Activated gamma-delta T cell (primary cell): ENCODE measurements at places on chromosomes 1 and 21.

- no peak for DNase-seq
These were observed at the start of gene KCNQ4 for GRCh38 chr1:40783001-40783905. Gene KCNQ4 (plus strand): TSS chr1:40783787. CDS start chr1:40784094, 307 bp downstream.

DNA sequence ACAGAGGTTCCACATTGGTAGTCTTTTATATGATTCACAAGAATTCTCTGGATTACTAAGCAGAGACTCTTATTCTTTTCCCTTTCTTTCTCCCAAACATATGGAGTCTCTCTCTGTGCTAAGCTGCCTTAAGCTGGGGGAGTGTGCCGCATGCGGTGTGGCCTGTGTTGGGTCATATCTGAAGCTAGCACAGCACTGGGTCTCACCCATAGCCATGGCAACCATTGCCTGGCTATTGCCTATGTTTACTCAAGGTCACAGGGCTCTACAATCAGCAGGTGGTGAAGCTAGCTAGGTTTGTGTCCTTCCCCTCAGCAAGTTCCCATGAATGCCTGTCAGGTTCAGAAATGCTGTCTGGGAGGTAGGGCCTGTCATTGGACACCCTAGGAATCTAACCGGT lies 73.6 kb upstream of the ZRANB2 start:
- no peak for DNase-seq

GRCh38 chr1:91507328-91507727 lies 6.7 kb downstream of the CDC7 start:
- no peak for DNase-seq

DNA sequence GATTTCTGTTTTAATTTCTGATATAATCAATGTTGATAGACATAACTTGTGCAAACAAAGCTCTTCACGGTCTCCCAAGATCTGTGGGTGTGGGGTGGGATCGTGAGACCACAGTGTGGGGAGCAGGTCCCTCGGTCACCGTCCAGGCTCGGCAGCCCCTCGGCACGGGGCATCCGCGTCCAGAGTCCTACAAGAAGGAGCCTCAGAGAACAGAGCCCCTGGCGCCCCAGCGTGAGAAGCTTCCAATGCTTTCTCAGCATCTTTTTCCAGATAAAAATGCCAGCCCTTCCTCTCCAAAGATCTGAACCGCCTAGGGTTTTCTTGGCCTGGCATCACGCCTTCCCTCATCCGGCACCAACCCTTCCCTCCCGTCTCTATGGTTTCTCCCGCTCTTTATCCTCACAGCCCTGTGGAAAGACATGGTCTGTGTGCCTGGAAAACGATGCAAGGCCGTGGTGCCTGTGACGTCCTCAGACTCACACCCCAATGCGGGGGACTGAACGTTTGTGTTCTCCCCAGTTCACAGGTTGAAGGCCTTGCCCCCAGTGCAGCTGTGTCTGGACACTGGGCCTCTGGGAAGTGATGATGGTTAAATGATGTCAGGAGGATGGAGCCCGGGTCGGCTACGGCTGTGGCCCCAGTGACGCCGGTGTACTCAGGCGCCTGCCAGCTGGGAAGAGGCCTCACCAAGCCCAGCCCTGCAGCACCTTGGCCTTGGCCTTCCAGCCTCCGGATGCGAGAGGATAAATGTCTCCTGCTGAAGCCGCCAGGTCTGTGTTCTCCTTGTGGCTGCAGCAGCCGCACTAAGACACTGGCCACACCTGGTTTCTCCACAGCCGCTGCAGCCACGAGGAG lies 45.9 kb upstream of the COL6A2 start:
- no peak for DNase-seq

DNA sequence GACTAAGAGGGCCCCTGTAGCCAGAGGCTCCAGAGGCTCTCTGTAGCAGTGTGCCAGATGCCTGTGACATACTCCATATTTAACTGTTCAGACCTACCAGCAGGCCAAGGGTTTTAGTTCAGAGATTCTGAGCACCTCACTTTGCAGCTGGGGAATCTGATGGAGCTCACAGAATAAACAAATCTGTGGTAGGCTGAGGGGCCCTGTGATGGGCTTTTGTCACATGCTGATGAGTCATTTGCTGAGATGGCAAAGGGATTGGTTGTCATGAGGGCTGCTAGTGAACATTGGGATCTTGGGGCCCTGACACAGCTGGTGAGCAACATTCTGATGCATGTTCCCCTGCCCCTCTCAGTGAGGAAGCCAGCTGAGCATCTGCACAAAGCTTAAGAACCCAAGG lies 482.2 kb downstream of the CAMTA1 start:
- DNase-seq = no peak

GRCh38 chr1:148166558-148167492 lies 14.7 kb upstream of the NBPF11 start:
- no peak for DNase-seq

- no peak for DNase-seq
These were observed 560.1 kb downstream of the OMA1 start for GRCh38 chr1:57986432-57986831.

GRCh38 chr1:166040202-166040997 lies 126.4 kb downstream of the FAM78B start:
- no peak for DNase-seq

- no peak for DNase-seq
These were observed 76.7 kb upstream of the VCAM1 start for GRCh38 chr1:100642826-100643225.

DNA sequence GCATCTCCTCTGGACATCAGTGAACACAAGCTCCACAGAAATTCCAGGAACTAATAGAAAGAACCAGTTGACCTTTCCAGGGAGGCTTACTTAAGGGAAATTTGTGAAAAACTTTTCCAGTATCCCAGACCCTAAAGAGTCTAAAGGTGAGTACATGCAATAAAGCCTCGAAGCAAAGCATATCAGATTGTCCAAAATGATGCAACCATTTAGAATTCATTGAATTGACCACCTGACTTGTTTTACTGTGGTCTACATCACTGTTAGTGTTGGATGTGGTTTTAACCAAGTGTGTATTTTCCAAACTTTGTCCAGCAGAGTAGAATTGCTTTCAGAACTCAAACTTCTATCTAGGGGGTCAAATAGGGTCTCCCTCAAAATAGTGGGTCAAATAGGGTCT lies 76.3 kb upstream of the TIAM1 start:
- no peak for DNase-seq

GRCh38 chr1:201714542-201715329 lies 114.2 kb upstream of the IPO9 start:
- no peak for DNase-seq

DNA sequence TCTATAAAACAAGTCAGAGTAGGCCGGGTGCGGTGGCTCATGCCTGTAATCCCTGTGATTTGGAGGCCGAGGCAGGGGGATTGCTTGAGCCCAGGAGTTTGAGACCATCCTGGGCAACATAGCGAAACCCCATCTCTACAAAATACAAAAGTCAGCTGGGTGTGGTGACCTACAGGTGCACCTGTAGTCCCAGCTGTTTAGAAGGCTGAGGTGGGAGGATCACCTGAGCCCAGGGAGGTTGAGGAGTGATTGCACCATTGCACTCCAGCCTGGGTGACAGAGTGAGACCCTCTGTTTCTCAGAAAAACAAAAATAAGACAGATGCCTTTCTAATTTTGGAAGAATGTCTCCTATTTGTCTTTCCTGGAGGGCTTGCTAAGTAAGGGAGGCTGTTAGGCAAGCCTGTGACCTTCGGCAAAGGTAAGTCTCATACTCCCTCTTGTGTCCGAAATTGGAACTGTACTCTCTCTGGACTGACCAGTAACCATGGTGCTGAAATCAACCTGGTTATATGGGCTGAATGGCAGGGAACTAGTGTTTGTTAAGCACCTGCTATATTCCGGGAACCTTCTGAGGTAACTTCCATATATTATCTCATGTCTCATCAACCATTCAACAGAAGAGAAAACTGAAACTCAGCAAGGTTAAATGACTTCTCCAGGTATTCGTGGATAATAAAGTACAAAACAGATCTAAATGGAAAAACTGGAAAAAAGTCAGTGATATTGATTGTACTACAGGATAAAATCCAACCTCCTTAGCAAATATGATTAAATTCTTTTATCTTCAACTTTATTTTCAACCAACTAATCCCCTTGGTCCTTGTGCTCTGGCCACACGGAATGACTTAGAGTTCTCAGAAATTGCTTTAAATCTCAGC lies 11.8 kb upstream of the RAB3B start:
- DNase-seq = no peak

DNA sequence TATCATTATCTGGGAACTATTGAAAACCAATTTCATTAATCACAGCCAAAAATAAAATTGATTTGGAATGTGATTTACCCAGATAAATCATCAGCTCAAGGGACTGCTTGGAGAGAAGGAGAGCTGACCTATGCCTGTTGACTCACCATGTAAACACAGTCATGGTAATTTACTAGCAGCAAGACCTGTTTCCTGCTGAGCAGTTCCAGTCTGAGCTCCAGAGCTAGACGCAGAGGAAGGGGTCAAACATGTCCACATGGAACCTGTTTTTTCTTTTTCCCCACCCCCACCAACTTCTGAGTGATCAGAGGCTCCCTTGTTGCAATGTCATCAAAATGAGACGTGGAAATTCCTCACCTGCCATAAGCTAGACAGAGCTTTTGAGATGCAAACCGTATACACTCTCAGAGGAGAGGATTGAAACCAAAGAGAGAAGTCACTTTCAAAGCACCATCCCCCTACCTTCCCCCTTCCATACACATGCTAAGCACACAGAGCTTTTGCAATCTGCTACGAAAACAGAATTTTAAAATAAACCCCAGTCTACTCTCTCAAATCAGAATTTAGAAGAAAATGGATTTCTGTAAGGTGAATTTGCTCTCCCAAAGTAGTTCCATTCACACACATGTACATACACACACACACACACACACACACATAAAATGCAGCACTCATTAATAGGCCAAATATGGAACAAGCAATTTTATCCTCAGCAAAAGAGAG lies 55.9 kb upstream of the PTGFRN start:
- no peak for DNase-seq

DNA sequence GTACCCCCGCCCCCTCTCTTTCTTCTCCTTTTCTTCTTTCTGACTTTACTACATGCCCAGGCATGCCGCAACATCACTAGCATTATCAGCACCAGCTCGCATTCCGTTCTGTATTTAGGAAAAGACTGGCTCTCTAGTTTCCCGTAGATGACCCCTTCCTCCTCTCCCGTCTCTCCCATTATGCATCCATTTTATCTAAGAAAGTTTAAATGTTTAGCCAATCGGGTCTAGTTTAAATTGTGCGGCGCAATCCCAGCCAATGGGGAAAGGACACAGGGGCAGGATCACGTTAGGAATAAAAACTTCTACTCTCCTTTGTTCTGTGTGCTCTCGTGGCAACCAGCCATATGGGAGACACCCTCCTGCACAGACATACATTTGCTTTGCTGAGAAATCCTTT lies 2.3 kb upstream of the KRTAP10-7 start:
- no peak for DNase-seq

DNA sequence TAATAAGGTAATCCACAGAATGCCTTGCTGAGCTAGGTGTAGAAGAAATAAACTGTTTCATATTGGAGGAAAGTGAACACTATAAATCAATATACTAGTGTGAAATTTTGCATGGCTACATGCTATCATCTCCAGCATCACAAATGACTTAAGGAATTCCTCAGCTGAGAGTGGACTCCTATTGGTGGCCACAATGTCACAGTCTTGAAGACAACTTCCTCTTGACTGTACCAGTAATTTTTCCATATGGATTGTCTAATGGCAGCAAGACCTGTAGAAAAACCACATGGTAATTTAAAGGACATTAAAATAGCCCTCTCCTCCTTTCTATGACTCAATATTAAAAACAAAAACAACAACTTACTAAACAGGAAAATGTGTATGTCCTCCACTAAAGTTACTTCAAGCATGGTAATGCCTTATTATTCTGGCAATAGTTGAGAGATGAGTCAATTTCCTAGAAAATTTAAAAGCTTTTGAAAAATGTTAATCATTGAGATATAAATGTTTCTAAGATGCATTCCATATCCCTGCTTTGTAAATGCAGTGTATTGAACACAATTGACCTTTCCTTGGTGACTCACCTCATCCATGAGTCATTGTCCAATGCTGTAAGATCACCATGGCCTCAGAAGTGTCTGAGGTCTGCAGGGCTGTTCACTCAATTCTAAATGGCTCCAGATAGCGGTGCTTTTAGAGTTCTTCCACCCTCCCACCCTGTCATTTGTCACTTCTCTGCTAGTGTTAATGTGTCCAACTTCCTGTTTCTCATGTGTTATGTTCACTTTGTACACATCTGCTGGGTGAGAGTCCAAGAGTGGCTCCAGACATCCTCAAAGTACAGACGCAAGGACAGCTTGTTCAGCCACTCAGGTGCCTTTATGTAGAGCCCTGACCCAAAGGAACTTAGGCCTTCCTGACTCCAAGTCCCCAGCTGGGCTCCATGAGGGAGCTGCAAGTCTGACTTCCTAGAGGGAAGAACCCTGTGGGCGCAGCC lies 32.8 kb upstream of the DNASE2B start:
- DNase-seq = no peak

GRCh38 chr1:3483801-3484444 lies 29.5 kb downstream of the ARHGEF16 start:
- no peak for DNase-seq

DNA sequence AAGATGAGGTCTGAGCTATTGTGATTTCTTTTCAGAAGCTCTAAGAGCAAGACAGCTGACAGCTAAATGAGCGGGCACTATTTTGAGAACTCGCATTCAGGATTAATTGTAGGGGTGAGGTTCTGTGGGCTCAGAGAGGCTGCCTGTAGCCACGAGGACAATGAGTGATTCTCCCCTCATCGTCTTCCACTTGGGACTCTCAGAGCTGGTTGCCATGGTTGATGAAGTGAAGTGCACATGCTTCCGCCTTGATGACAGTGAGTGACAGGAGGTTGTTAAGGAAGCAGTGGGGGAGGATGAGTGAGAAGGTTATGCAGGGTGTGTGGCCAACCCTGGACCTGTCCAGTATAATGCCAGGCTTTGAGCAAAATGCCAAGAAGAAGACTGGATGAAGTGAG lies 341.7 kb downstream of the PCP4 start:
- DNase-seq = no peak

DNA sequence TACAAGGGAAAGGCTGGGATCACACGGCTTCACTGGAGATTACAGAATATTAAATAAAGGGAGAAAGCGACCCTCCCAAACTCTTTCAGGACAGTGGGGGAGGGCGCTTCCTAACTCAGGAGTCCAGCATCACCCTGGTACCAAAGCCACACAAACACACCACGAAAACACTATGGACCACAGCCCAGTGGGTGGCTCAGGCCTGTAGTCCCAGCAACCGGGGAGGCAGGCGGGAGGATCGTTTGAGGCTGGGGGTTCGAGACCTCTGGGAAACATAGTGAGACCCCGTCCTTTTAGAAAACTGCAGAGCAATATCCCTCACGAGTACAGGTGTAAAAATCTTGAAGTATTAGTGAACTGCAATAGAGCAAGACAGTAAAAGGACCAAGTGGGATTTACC lies 16.0 kb downstream of the TRIM11 start:
- DNase-seq = no peak

- no peak for DNase-seq
These were observed 11.9 kb upstream of the C1orf159 start for GRCh38 chr1:1127551-1128451.
